H1 (cell line): ENCODE measurements at places on chromosomes 5 and 9.

DNA sequence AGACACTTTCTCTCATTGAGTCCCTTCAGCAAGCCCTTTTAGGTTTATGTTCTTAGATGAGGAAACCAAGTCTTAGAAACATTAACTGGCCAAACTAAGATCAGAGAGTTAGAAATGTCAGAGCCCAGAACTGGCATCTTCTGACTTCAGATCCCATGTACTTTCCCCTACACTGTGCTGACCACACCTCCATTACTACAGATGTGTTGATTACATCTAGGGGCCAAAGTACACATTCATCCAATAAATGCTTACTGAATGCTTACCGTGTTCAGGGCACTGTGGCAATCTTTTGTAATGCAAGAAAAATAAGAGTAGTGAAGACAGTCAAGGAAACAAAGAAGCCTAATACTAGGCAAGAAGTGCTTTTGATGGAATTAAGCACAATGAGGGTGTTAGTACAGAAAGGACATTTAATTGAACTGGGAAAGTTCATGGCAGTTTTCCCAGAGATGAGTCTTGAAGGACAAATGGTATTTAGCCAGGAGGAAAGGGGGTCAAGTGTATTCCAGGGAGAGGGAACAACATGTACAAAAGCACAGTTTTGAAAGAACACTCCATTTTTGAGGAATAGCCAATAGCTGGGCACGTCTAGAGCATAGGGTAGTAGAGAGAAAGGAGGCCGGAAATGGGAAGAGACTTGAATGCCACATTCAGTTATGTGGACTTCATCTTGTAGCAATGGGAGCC, 89.7 kb upstream of the CDKN2B start:
- no peak for DNase-seq

DNA sequence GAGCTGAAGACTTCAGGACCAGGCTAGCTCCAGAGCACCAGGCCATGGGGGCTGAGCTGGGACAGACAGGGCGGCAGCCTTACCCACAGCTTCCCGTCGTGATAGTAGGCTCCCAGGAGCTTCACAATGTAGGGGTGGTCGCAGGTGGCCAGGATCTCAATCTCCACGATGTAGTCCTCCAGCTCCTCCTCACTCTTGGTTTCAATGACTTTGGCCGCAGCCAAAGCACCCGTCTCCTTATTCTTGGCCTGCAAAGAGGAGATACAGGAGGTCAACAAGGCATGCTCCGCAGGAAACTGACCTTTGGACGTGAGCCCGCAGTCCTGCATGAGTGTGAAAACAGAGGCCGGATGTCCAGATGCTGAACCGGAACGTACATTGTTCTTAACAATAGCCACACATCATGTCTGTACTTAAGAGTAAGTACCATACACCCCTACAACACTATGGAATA, 31.5 kb downstream of the STK10 start:
- DNase-seq, result no peak

GRCh38 chr9:133460405-133461175, 812 bp downstream of the CACFD1 start:
- peak; percentile 78 for DNase-seq

DNA sequence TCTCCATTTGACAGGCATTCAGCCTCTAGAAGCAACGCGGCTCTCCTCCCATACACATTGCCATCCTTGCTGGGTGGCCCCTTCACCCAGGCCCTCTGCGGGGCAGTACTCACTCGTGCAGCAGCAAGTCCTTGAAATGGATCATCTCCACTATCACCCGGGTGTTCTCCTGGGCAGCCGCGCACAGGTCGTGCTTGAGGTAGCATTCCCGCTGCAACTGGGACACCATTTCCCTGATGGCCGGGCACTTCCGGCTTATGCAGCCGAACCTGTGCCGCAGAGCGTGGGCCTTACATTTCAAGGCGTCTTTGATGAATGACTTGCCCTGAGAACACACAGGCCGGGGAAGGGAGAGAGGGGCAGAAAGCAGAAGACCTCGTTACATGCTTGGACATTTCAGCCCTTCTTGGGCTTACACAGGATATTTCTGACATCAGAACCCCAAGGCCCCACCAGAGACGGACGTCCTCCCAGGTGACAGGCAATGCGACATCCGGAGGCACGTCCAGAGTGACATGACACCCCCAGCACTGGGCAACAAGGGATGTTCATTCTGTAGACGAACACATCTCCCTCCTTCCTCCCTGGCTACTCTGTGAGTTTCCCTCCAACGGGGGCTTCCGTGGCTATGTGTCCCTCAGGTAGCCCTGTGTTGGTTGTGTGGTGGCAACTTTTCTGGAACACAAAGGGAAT, 5.0 kb downstream of the STC2 start:
- DNase-seq, result no peak

DNA sequence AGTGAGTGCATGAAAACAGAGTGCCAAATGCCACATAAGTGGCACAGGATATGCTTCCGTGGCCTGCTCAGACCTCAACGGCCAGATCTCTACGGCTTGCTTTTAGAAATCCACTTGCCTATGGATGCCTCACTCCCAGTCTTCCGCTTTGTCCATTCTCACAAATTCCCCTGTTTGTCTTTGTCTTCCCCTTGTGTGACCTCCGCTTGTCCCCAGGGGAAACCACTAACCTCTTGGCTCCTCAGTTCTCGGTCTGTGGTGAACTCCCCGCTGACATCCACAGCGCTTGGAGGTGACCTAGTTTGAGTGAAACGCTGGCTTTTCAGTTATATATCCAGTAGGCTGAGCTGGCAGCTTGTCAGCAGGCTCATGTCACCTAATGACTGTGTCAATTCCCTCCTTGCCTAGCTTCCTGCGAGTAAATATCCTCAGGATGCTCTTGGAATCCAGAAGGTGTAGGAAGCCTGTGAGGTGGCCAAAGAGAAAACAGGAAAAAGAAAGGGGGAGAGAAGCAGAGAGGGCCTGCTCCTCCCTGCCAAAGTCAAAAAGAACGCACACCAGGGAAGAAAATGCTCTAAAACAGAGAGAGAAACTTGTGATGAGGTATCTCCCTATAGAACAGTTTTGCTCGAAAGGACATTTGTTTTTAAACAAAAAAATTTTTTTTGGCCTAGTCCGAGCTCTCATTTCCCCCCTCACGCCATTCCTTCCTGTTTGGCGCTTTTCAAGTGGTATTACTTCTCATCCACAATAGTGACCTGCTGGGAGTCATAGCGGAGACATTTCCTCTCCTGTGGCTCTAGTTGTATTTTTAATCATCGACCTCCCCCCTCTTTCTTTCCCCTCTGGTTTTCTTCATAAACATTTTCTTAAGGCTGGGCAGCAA, 101.6 kb upstream of the SPRY4 start:
- no peak for DNase-seq

GRCh38 chr5:624951-625230, 12.8 kb downstream of the CEP72 start:
- no peak for DNase-seq

- no peak for DNase-seq
These were observed 86.4 kb downstream of the MED10 start for GRCh38 chr5:6291961-6292360.

DNA sequence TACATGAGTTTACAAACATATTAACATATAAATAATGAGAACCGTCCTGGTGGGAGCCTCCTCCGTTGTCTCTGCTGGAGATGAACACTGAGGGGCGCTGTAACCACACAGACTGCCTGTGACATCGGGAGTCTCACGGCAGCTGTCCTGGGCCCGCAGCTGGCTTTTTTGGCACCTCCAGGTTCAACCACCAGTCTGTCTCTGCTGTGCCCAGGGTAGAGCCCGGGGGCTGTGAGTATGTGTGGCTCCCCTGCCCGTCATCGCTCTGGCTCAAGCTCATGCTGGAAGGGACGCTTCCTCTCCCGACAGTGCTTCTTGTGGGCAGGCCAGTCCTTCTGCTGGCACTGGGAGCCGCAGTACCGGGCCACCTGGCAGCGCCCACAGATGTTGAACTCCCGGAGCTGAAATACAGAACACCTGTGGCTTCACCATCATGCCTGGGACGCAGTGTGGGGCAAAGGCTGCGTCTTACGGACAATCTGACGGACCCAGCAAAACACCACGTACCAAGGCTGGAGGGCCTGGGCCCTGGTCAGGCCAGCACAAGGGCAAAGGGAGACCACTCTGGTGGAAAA, 3.6 kb upstream of the DPH7 start:
- peak; percentile 66 for DNase-seq

DNA sequence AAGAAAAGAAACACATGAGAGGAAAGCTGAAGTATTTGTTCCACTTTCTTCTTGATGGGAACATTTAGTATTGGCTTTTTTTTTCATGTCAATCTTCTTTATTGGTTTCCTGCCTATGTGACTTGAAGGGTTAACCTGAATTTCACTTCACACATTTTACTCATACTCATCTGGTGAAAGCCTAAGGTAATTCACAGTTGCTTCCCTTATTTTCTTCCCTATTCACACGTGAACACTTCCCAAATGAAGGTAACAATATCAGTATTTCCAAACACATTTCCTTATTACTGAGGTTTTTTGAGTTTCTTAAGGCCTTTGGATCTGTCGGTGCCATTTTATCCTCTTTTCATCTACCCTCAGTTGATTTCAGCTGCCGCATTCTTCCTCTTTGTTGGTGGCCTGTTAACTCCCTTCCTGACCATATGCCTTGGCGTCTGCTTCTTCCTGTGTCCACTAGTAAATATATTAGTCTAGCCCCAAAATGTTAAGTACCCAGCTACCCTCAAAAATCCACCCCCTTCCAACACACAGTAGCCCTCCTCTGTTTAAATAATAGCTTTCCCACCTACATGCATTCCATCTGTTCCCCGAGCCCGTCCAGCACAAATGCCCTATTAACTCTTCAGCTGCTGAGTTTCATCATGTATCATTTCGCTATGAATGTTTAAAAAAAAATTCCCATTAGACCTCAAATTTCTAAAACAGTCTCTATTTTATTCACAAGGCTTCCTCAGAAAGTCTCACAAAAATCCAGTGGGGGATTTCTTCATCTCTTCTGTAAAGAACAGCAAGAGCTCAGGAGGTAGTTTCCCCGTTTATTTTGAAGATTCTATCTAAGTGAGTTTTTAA, 97.3 kb downstream of the USP20 start:
- no peak for DNase-seq

- no peak for DNase-seq
These were observed 51.6 kb upstream of the C5orf46 start for GRCh38 chr5:147957901-147958300.

DNA sequence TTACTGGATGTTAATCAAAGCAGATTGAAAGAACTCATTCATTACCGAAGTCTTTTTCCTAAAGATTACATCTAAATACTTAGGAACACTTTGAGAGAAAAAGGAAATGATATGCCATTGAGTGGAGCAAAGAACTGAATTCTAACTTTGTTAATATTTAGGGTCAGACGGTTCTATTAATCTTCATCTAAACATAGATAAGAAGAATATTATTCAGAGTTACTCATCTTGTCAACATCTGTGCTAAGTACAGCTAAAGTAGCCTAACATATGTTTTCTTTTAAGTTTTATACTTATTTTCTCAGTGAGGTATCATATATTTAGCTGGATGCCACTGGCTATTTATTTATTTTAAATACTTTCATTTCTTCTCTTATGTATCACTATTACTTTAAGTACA, 1763.7 kb downstream of the EFNA5 start:
- no peak for DNase-seq

GRCh38 chr9:114287763-114288192, 35.1 kb upstream of the ORM1 start:
- DNase-seq, result no peak

DNA sequence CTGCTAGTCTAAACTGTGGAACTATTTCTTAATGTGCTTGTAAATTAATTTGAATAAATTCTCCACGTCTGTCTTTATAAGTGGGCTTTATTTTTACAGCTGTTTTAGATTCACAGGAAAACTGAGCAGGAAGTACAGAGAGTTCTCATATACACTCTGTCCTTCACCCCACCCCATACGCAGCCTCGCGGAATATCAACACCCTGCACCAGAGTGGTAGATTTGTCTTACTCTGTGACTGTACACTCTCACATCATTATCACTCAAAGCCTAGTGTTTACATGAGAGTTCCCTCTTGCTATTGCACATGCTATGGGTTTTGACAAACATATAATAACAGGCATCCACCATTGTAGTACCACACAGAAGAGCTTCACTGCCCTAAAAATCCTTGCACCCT, 179.7 kb upstream of the DAB2 start:
- no peak for DNase-seq

- DNase-seq, result no peak
These were observed 122.8 kb upstream of the MAP3K1 start for GRCh38 chr5:56692359-56693219.

- no peak for DNase-seq
These were observed 97.2 kb downstream of the ROR2 start for GRCh38 chr9:91852801-91853347.

DNA sequence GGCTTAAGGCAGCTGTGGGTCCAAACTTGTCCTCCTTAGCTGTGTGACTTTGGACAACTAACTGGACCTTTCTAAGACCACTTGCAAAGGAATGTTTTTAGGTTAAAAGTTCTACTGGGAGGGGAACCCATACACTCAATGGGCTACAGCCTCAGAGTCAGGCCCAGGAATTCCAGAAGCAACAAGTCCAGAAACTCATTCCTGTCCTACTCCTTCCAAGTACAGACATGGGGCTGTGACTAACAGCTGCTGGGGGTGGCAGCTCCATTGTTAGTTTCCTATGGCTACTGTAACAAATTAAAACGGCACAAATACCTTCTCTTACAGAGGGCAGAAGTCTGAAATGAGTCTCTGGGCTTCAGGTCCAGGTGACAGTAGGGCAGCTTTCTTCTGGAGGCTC, 12.4 kb upstream of the AKNA start:
- DNase-seq, result no peak

GRCh38 chr5:69444127-69444754, 29.3 kb downstream of the MARVELD2 start:
- peak; percentile 23 for DNase-seq
